ENCODE measurements at places on chromosomes 1 and 21. TPM values are rescaled to one million over a fixed set of nuclear protein-coding genes. Genes with fewer than 3 reads are reported as not detected.

Gene AIM2
- 0.32 TPM for total RNA-seq

Gene CACNA1E
- 0.17 TPM for total RNA-seq

Gene NGF
- 3.1 TPM for total RNA-seq

Gene RIMS3
- 5.5 TPM for total RNA-seq

Gene CCDC17
- total RNA-seq, result 0.98 TPM

Gene CAPN8
- not detected for total RNA-seq

DNA sequence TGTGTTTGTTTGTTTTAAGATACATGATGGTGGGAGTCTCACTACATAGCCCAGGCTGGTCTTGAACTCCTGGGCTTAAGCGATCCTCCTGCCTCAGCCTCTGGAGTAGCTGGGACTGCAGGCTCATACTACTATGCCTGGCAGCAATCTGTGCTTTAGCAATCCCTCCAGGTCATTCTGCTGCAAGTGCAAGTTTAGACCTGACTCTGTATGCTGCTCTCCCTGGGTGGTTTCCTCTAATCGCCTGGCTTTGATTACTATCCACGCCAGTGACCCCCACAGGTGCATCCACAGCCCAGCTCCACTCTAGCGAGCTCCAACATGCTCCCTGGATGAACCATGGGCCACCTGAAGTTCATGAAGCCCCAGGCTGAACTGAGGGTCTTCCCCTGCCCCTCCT is 15.5 kb upstream of the PABPC4 start:
- no peak for DNase-seq

- DNase-seq, result no peak
Measured at GRCh38 chr21:41796476-41797080, 29.7 kb upstream of the RIPK4 start.

Measured in esophagus muscularis mucosa (tissue), 4 donors.